Substantia nigra (tissue), 51 donors: ENCODE measurements at places on chromosomes 11 and 22.

DNA sequence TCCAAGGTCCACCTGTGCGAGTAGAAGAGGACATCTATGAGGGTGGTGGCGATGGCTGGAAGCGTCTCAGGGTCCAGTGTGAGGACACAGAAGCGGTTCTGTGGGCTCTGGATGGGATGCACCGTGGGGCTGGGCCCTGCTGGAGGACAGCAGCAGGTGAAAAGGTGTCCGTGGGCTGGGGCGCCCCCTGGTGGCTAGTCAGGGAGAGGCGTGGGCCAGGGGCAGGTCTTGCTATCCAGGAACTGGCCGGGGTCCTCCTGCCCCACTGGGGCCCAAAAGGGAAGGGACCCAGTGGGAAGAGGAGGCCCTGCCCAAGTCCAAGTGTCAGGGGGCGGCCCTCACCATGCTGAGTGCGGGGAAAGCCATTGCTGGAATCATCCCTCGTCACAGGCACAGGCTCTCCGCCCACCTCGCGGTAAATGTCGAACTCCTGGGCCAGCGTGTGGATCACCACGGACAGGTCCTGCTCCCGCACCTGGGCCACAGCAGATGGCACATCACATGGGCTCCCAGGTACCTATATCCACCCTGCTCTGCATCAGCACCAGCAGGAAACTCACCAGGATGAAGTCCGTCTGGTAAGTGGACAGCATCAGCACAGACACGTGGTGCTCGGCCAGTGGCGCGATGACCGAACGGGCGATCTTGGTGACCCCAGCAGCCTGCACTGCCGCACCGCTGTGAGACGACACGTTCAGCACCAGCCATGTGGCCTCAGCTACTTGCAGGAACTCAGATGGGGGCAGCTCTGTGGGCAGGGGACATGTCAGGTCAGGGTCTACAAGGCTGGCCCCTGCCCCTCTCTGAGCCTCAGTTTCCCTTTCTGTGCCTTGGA lies 2.3 kb downstream of the CASTOR1 start:
- peak; percentile 36 for DNase-seq

- DNase-seq, result no peak
These were observed 1114.2 kb upstream of the RAG2 start for GRCh38 chr11:37712251-37712650.

- no peak for DNase-seq
These were observed 12.1 kb downstream of the SF3A1 start for GRCh38 chr22:30344447-30345200.

DNA sequence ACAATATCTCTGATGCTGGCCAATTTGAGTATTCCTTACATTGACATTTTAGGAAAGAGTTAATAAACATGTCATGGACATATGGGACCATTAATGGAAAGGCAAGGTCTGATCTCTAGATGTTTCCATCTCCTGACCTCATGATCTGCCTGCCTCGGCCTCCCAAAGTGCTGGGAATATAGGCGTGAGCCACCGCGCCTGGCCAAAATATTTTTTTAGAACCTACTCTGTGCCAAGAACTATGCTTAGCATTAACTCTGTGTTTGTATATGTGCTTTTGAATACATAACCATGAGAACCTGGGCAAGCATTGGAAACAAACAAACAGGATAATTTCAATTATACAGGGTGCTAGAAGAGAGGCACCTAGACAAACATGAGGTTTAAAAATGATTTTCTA lies 123.2 kb downstream of the ATG16L2 start:
- DNase-seq, result no peak

GRCh38 chr22:47901911-47902310 lies 1139.5 kb downstream of the TBC1D22A start:
- DNase-seq, result no peak
